ENCODE measurements at places on chromosomes 2 and 18.

GRCh38 chr2:97711394-97711711 lies 2.0 kb upstream of the ZAP70 start:
- no peak for DNase-seq

GRCh38 chr18:57432140-57432539 lies 3.0 kb upstream of the ONECUT2 start:
- DNase-seq: no peak

- DNase-seq: no peak
These were observed 57.3 kb downstream of the CCDC74A start for GRCh38 chr2:131584940-131585339.

DNA sequence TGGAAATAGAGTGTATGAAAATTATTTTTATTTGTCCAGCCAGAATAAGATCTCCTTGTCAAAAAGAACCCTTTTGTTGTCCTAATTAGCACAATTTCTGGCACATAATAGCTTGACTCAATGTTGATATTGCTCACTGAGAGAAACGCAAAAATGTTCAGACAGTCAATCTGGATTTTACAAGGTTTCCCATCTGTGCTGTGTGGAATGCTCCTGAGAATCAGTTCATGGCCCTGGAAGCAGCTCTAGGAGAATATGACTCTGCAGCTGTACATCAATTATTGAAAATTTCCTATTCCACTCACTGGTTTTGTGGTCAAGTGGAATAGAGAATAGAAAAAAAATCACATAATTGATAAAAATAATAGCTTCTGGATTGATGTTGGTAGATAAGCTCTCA lies 1582.9 kb upstream of the NXPH2 start:
- DNase-seq: no peak

- no peak for DNase-seq
These were observed 276.3 kb downstream of the EIPR1 start for GRCh38 chr2:3101016-3101942.

DNA sequence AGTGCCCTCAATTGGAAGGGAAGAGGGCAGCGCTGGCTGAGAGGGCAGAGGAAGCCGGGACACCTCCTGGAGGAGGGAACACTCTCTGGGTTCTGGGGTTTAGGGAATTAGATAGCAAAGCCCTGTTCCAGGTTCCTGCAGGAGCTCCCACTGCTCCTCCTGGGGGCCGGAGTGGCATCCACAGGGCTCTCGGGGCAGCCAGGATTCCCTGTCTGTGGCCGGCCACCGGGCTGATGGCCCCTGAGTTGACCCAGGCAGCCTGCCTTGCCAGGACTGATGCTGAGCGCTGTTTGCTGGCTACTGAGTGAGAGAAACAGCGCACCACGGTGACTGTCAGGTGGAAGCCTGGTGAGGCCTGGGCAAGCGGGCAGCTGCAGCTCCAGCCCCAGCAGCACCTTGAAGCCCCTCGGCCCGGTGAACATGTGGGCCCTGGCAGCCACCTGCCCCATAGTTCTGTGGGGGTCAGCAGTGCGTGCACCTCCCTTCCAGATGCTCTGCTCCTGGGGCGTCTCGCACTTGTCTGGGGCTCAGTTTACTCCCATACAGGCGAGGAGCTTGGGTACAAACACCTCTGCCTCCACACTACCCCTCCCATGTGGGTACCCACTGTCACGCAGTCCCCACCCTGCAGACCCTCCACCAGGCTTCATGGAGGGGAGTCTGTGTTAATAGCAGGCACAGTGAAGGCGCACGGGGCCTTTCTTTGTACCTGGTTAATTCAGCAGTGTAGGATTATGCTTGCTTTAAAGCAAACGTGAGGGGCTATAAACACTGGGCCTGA lies 7.7 kb upstream of the ALLC start:
- DNase-seq: no peak

DNA sequence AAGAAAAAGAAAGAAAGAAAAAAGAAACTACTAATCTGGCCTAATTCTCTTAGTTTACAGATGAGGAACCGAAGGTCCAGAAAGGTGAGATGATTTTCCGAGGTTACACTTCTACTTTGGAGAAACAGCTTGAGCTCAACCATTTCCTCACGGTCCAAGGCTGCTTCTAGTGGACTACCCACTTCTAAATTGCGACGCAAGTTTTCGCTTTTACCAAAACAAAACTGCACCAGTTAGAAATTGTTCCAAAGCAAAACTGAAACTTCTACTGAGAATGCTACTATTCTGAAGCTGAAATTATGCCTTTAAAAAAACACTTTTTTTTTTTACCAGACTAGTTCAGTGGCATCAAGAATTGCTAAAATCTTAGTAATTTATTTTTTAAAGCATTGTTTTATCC lies 101.6 kb downstream of the INO80D start:
- no peak for DNase-seq

DNA sequence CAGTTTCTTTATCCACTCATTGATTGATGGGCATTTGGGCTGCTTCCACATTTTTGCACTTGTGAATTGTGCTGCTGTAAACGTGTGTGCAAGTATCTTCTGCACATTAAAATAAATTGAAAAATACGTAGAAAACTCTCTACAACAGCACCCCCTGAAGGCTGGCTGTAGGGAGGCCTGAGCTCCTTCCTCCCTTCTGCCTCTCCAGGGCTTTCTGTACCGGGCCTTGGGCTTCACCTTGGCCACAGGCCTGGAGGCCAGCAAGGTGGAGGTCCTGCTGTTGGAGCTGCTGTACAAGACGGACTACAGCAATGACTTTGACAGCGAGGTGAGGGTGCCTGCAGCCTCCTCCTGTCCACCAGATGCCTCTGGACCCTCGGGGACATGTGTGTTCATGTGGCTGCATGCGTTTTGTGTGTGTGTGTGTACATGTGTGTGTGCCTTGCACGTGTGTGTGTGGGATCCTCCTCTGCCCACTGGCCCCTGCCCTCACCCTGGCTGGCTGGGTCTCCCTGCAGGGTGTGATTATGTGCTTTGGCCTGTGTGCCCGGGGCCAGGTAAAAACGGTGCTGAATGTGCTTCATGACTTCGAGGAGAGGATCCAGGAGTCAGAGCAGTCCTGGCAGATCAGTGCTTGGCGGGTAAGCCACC lies 29.2 kb downstream of the MROH2A start:
- no peak for DNase-seq

GRCh38 chr2:60495041-60495625 lies 58.3 kb downstream of the BCL11A start:
- DNase-seq: no peak

All from NCI-H2081 treated with DMSO at 0.1 percent for 48 hours (cell line).